Right forelimb (tissue), 1 donor: ENCODE measurements at places on chromosomes 2 and 18.

DNA sequence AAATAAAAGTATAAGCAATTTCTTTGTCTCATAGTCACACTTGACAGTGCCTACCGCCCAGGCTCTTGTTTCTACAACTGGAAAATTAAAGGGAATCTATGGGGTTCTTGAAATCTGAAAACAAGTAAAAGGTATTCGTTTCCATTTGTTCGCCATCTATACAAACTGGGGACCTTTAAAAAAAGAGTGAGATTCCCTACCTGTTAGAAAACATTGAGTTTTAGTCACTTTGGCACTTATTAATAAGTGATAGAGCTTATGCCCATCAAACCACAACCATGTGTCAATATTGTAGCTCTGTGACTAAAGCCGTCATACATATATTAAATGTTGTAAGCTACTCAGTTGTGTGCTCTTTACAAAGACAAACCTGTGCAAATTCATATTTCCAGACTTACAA lies 13.2 kb downstream of the FN1 start:
- DNase-seq: no peak

DNA sequence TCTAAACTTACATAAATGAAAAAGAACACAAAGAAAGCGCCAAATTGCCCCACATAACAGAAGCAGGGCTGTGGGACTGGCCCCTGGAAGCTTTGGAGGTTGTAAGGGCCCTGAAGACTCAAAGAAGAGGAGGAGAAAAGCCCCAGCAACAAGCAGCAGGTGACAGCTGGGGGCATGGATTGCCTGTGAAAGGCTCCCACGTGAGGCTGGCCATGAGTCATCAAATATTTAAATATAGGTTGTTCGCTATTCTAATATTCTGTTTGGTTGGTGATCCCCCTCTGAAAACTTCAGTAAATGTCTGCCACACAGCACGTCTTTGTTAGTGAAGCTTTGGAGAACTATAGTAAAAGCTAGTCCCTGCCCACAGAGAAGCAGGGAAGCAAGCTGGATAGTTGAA lies 132.4 kb downstream of the MREG start:
- no peak for DNase-seq

DNA sequence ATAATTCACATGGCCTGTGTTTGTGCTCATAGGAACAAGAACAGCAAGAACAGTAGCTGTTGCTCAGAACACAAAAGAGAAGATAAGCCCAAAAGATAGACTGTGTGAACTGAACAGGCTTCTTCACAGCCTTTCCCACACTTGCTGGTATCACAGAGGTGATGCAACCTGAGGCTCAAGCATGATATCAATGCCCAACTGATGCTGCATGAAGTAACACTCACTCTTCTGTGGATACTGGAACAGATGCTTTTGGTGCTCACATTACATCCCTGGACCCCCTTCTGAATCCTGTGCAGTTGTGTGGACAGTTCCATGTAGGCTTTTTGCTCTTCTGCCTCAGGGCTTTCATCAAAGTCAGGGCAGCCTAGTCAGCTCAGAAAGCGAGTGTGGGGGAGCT lies 88.4 kb upstream of the RND3 start:
- no peak for DNase-seq

DNA sequence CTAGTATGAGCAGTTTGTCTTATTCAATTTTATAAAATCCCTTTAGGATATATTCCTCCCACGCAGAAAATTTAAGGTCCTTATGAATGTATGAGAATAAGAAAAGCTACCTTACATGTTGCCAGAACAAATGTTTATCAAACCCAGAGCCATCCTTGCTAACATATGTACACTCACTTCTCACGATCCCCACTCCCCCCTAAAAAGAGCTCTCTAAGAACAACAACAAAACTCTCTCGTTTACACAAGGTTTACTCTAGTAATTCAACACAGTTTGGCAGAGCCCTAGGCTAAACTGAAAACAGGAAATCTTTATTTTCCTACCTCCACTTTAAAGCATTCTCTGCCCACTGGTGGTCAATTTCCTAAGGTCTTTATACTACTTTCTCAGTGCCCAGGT lies 504.9 kb downstream of the ZEB2 start:
- no peak for DNase-seq

DNA sequence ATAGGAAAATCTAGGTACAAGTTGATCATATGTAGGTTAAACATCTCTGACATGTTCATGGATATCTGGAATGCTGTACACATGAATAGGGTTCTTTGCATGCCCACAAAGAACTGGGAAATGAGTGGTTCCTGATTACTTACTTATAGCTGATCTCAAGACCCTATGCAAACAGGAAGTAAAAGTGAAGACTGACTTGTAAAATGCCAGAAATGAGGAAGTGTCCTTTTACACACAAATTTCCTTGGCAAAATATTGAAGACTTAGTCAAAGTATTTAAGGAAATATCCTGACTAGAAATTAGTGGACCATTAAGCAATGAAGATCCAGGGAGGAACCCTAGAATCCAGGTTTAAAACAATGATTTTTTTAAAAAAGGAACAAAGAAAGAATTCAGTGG lies 203.7 kb upstream of the DLGAP1 start:
- DNase-seq: no peak

- no peak for DNase-seq
Measured at GRCh38 chr18:65282096-65282495, 468.7 kb upstream of the CDH7 start.

DNA sequence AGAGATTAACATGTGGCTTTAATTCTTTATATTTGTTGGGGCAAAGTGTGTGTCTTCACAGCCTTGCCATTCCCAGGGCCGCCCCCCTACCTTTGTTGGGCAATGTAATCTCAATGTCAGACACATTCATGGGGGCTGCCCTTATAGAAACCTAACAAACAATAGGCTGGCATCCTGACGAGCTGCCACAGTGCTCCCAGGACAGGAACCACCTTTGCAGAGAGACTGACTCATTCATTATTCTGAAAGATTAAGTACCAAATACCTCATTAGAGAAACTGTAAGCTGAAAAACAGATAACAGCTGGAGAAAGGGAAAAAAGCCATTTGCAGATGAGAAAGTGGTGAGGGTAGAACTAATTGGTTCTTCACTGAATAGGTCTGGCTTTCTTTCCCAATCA lies 1587.5 kb upstream of the PIK3C3 start:
- DNase-seq: no peak

- no peak for DNase-seq
Measured at GRCh38 chr2:172555272-172555521, 693 bp upstream of the PDK1 start.

DNA sequence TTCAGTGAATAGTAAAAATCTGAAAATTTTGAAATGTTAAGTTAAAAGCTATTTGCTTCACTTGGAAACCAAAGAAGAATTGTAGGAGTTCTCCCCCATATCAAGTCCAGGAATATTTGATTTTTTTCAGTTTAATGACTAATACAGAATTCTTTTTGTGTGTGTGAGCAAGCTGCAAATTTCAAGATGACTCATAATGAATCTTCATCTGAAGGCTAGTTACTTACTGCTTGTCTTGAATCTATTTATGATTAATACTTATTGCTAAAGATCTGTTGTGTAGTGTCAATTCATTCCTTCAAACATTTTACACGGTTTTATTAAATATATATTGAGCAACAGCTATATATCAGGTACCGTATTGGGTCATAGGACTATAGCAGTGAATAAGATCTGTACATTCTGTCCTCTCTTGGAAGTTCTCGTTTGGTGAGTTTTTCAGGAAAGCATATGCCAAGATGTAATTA lies 47.8 kb upstream of the CAVIN2 start:
- DNase-seq: no peak

GRCh38 chr2:239394978-239395377 lies 5.8 kb downstream of the HDAC4 start:
- DNase-seq: no peak

DNA sequence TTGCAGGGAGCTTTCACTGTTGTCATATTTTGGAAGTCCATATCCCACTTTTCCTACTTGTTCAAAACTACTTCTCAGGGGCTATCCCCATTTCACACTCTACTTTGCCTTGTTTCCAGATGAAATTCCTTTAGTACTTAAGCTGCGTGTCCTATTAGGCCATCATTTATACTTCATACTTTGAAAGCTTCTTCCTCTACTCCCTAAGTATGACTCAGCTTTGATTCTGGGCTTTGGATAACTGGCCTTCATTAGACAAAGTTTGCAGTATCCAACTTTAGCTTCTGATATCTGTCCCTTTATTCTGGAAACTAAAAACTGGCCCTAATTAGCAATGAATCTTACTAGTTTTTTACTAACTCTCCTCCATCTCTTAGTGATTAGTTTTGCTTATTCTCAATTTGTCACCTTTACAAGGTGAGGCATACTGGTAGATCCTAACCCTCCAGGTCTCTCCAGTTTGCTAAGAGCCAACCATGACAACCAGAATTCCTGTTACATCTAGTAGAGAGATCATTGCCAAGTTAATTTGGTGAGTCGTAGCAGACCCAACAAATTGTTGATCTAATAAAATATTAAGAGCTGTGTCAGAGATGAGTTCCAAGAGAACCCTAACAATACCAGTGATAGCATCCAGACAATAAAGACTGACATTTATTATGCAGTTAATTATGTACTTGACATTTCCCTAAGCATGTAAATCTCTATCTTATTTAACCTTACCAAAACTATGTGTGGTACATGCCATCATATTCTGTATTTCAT lies 31.2 kb upstream of the ITGAV start:
- DNase-seq: no peak

DNA sequence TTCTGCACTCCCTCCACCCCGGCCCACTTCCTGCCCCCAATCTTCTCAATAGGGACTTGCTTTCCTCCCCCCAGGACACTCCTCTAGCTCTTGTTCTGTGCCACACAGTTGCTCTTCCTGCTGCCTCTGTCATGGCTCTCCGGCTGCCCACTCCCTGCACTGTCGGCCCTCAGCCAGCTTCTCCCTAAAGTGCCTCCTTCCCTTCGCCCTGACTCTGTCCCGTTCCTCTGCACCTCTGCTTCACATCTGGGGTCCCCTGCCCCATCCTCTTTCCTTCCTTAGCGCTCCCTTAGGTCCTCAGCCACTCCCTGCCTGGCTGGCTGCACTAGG lies 132.1 kb downstream of the CABLES1 start:
- no peak for DNase-seq

DNA sequence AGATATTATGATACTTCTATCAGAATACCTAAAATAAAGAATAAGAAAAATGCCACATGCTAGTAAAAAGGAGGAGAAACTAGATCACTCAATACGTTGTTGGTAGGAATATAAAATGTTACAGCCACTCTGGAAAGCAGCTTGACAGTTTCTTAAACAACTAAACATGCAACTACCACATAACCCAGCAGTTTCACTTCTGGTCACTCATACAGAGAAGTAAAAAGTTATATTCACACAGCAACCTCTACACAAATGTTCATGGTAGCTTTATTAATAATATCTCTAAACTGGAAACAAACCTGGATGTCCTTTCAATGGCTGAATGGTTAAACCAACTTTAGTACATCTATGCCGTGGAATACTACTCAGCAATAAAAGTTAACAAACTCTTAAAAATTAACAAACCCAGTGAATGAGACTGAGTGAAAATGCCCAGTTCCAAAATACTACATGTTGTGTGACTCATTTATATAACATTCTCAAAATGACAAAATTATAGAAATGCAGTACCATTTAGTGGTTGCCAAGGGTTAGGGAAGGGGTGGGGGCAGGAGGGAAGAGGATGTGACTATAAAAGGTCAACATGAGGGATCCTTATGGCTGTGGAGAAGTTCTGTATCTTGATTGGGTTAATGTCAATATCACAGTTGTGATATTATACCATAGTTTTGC lies 124.1 kb downstream of the MMADHC start:
- no peak for DNase-seq

- DNase-seq: no peak
Measured at GRCh38 chr2:68059784-68060525, 2.8 kb downstream of the C1D start.
